ENCODE measurements at places on chromosomes 2 and 18. TPM values are rescaled to one million over a fixed set of nuclear protein-coding genes. Genes with fewer than 3 reads are reported as not detected.

KLHL14 gene
- total RNA-seq, result not detected

TEX51 gene
- total RNA-seq, result not detected

RIT2 gene
- total RNA-seq, result not detected

- H3K27me3 ChIP-seq, result no peaks in the 10 kb centered on the region
- no peaks in the 10 kb centered on the region for H3K36me3 ChIP-seq
- H3K4me1 ChIP-seq, result no peaks in the 10 kb centered on the region
- H3K27ac ChIP-seq, result no peak overlapping the region
Observed at GRCh38 chr2:128746356-128746755, 427.7 kb upstream of the HS6ST1 start.

DNA sequence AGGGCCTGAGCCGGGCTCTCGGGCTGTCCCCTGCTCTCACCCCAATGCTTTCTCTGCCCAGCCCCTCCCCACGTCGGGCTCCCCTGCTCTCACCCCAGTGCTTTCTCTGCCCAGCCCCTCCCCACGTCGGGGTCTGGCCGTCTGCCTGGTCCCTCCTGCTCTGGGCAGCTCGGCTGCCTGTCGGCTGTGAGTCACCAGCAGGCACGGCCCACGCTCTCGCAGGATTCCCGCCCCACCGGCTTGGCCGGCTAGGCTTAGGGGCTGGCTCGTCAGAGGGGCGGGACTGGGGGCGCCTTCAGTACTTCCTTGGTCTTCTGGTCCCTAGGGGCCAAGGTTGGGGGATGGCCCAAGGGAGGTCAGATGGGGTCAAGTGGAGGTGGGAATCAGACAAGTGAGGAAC lies 3.3 kb downstream of the BOK start:
- no peaks in the 10 kb centered on the region for H3K27me3 ChIP-seq
- peak; percentile 63 for DNase-seq
- peaks cover 7% of the 10 kb centered on the region for H3K36me3 ChIP-seq
- no peak overlapping the region for H3K4me3 ChIP-seq
- H3K4me1 ChIP-seq, result peaks cover 32% of the 10 kb centered on the region

PLCD4 gene
- not detected for total RNA-seq

GRCh38 chr18:12699747-12700146 lies 2.8 kb downstream of the CEP76 start:
- H3K4me3 ChIP-seq, result no peak overlapping the region
- H3K27ac ChIP-seq, result no peak overlapping the region
- H3K36me3 ChIP-seq, result no peaks in the 10 kb centered on the region
- H3K4me1 ChIP-seq, result peaks cover 30% of the 10 kb centered on the region

DNA sequence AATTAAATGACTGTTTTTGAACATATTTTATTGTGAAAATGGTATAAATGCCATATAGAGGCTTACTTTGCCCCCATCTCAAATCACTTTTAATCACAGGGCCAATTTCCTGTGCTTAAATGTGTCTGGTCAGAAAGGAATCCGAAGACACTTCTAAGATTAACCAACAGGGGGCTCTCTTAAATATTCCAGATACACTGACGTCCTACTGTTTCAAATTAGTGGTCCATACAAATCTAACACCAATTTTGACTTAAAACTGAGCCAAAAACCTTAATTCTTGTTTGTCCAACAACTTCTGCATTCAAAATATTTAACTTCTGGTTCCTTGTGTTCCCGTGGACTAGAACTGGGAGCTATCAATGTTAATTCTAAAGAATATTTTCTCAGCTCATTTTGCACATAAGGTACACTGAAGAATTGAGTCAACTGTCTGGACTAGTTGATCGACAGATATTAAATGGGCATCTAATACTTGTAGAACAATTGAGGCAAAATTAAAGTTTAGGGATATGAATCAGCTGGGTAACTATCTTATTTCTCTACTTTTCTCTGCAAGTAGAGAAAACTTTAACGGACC lies 557.5 kb downstream of the ARHGAP15 start:
- no peak overlapping the region for H3K4me3 ChIP-seq
- H3K27ac ChIP-seq, result no peak overlapping the region
- no peak for DNase-seq
- no peaks in the 10 kb centered on the region for H3K27me3 ChIP-seq
- no peaks in the 10 kb centered on the region for H3K4me1 ChIP-seq
- no peaks in the 10 kb centered on the region for H3K36me3 ChIP-seq

ALLC gene
- total RNA-seq, result not detected

Measured in upper lobe of left lung (tissue), 6 donors.